ENCODE measurements at places on chromosomes 4 and X.

DNA sequence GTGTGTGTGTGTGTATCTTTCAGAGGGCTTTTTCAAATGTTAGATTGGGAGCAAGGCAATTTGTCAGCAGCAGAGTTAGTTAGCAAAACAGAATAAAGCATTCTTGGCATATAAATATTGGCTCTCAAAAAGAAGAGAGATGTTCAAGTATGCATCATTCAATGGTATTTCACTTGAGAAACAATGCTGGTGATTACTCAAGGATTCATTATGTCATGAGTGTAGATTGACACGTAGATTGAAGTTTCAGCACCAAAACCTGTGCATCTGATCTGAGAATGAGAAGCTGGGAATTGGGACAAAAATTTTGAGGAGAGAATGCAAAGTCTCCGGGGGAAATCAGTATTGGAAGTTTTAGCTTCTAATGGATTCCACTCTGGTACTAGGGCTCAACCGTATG, 241.4 kb downstream of the FRMPD4 start:
- no peak for DNase-seq

GRCh38 chr4:81883530-81884450, 412.1 kb upstream of the RASGEF1B start:
- no peak for DNase-seq

GRCh38 chr4:72631296-72631695, 62.3 kb upstream of the ADAMTS3 start:
- no peak for DNase-seq

- DNase-seq: no peak
Observed at GRCh38 chrX:140355922-140356321, 148.9 kb downstream of the SOX3 start.

- DNase-seq: peak; percentile 91
Observed at GRCh38 chr4:124279741-124280140, 432.8 kb downstream of the ANKRD50 start.

GRCh38 chrX:109782994-109783700, 50.1 kb upstream of the ACSL4 start:
- no peak for DNase-seq

GRCh38 chr4:41327770-41328169, 71.0 kb downstream of the UCHL1 start:
- no peak for DNase-seq

DNA sequence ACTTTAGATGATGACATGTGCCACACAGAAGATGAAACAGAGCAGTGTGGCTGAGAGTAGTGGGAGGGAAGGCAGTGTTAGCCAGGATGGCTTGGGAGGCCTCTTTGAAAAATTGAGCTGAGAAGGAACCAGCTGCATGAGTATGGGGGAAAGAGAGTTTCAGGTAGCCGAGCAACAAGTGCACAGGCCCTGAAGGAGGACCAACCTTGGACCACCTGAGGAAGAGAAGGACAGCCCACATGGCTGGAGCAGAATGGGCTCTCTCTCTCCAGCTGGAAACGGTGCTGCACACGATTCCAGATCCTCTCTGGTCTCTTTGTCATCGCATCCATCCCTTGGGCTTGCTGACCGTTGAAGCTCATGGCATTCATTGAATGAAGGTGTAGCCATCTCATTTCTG, 23.9 kb upstream of the BCOR start:
- DNase-seq: no peak

GRCh38 chr4:186689476-186689875, 34.2 kb downstream of the FAT1 start:
- DNase-seq: no peak

DNA sequence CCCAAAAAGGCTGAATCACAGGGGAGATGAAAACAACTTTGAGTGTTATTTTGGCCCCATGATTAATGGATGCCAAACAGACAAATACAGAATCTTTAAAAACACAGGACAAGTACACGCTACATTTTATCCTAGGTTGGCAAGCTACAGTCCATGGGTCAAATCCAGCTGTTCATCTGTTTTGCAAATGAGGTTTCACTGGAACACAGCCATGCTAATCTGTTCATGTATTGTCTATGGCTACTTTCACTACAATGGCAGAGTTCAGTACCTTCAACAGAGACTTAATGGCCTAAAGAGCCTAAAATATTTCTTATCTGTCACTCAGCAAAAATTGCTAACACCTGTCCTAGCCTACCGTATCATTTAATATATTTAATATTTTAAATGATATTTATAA, 1548.5 kb upstream of the IGFBP7 start:
- DNase-seq: no peak

- no peak for DNase-seq
Observed at GRCh38 chrX:11537141-11537540, 128.6 kb downstream of the ARHGAP6 start.

DNA sequence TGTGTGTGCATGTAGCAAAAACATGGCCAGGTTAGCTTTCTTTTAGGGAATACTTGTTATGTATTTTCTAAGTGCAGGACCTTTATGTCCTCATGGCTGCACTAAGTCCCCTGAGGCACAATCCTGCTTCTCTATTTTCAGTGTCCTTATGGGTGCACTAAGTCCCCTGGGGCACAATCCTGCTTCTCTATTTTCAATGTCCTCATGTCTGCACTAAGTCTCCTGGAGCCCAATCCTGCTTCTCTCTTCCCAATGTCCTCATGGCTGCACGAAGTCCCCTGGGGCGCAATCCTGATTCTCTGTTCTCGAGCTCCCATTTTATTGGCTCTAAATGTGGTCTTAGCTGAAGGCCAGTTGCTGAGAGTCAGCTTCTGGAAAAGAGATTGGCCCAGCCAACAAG, 49.7 kb upstream of the GPRIN3 start:
- DNase-seq: peak; percentile 18

DNA sequence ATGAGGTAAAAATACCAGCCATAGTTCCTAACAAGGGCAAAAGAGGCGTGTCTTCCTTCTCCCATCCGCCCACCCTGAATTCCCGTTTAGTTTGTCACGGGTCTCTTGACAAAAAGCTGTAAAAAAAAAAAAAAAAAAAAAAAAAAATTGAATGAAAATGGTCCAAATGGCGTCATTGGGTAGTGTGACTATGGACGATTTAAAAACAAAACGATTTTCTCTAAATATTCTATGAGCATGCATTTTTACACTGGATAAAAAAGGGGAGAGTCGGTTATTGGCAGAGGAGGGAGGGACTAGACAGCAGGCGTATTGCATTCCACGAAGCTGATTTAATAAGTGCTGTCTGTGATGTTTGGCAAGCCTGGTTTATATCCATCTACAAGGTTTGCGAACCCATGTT, at the start of gene FAM133A:
TSS of gene FAM133A (plus strand) at position 338 of the 403 bp plus-strand sequence. CDS start 35,214 bp downstream, outside the sequence.
- peak; percentile 35 for DNase-seq

DNA sequence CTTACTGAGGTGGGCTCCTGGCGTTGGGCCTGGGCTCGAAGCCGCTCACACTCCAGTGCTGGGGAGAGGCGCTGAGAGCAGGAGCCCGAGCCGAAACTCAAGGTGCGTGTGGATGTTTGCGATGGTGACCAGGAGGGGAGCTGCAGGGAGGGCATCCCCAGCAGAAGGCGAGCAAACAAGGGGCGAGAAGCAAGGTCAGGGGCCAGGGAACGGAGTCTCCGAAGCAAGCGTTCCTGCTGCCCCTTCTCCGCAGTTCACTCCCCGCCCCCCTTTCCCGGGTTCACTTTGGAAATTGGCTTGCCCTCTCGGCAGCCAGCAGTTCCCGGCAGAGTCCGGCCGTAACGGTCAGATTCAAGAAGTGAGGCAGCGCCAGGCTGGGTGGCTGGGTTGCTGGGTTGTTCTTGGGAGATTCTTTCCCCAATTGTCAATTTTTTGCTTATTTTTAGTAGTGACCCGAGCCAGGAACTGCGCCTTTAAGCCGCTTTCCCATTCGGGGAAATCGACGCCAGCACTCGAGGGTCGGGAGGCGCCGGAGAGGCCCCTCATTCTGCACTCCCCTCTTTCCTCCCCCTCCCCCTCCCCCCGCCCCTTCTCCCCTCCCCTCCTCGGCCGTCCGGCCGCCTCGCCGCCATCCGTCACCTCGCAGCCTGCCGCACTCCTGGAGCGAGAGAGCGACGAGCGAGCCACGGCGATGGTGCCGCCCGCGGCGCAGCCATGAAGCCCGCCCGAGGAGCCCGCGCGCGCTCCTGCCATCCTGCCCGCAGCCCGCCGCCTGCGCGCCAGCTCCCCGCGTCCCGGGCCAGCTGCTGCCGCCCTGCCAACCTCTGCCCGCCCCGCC, at the start of gene FRMPD3:
TSS of gene FRMPD3 (plus strand) at position 655 of the 838 bp plus-strand sequence. CDS start 76,937 bp downstream, outside the sequence.
- DNase-seq: peak; percentile 44
